ENCODE measurements at places on chromosomes 13 and 19.
A peak's percentile ranks its signal among the peaks of the same experiment; 100 is the strongest.

- DNase-seq: no peak
Observed at GRCh38 chr13:46373623-46374022, 13.4 kb downstream of the RUBCNL start.

GRCh38 chr19:4182084-4182810 is at the start of the genes ANKRD24 and SIRT6:
TSS of gene ANKRD24 (plus strand) at chr19:4182689. CDS start at chr19:4186426, 3,737 bp downstream.
TSS of gene SIRT6 (minus strand) at chr19:4182563. CDS start at chr19:4182539, 24 bp downstream.
- DNase-seq: peak; percentile 97

DNA sequence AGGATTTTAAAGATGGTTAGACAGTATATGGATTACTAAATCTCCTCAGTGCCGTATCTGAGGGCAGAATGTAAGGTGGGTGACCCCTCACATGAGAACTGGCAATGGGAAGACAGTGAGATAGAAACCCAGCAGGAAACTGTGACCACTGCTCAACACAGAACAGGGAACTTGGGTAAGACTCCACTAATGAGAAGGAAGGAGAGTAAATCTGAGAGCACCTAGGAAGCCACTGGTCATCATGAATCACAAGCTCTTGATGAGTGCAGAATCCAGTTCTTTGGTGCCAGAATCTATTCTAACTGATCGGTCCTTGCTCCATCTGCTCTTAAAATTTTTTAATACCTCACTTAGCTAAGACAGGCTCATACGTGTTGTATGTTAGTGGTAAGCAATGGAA is 261.8 kb downstream of the KLF12 start:
- DNase-seq: no peak

DNA sequence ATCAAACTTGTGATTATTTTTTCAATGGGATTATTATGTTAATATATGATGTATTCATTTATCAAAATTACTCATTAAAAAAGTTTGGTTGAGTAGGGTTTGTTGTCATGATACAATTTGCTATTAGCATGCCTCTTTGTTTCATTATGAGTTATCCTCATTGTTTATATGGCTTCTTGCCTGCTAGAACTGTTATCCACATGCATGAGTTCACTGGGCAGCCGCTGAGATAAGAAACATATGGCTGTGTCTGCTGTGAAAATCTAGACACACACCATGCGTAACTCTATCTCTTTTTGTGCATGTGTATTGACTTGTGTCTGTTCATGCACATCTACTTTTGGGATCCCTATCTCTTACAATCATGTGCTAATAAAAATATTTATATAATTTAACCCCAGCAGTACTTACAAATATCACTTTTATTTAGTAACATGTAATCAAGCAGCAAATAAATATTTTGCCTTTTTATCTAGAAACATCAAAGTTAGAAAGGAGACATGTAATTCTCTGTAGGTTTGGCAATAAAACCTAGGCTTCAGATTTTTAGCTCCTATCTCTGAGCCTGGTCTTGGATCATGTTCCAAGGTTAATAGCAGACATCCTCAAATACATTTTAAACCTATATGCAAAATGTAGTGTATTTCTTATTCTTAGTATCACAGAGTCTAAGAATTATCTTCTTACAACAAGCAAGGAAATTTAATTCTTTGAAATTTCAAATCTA is 11.2 kb upstream of the KLF12 start:
- DNase-seq: no peak

DNA sequence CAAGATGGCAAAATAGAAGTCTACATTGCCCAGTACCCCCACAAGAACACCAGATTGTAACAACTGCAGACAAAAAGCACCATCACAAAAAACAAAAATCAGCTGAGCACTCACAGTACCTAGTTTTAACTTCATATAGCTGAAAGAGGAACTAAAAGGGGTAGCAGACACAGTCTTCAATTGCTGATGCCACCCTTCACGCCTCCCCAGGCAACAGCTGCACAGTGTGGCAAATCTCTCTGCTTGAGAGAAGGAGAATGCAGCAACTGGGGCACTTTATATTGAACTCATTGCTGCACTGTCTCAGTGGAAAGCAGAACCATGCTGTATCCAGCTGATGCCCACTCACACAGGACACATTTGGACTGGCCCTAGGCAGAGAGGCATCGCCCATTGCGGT is 2714.5 kb upstream of the PCDH20 start:
- DNase-seq: no peak

DNA sequence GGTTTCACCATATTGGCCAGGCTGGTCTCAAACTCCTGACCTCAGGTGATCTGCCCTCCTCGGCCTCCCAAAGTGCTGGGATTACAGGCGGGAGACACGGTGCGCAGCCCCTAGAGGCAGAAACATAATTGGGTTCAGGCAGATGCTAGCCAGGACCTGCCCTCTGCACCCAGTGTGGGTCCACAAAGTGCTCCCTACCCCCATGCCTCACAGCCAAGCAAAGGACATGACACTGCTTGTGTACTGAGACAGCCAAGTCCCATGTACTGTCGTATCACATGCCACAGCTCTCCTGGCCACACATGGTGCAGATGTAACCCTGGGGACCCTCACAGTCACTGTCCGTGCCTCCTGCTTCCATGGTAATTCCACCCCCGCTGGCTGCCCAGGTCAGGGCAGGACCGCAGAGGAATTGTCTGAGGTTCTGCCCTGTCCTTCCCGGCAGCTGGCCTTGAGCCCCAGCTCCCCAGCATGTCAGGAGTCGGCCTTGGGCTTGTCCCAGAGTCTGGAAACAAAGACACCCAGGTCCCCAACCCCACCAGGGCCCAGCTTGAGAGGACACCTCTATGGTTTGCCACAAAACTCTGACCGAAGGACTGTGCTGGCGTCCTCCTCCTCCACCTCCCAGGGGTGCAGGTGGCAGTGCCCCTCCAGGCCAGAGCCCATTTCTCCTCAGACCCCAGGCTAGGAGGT is 7.6 kb downstream of the PRR36 start:
- DNase-seq: no peak

GRCh38 chr13:75907044-75907443 is 270.9 kb downstream of the LMO7 start:
- DNase-seq: no peak

DNA sequence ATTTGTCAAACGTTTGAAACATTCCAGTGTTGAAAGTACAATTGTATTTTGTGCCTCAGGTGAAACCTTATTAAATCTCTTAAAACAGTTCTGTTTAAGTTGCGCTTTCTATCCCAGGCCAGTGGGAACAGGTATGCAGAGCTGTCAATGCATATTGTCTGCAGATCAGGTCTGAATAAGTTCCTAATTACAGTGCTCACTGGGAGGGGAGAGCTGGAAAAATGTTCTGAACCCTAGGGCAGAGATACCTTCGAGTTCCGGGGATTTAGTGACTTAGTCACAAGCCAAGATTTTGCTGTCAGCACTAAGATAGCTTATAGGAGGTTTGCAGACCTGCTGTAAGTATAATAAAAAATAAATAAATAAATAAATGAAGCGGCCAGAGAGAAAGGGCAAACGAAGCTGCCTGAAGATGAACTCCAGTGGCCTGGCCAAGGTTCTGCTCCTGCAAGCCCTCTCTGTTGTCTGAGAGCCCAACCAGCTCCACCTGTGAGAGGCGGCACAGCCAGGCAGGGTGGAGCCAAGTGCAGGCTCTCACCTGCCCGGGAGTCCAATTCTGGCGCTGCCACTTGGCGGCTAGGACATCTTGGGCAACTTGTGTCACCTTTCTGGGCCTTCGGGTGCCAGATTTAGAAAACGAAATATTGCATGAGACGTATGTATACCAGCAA is 97.9 kb upstream of the SLC7A1 start:
- no peak for DNase-seq

GRCh38 chr13:46831588-46832194 is 34.7 kb upstream of the ESD start:
- DNase-seq: peak; percentile 38

DNA sequence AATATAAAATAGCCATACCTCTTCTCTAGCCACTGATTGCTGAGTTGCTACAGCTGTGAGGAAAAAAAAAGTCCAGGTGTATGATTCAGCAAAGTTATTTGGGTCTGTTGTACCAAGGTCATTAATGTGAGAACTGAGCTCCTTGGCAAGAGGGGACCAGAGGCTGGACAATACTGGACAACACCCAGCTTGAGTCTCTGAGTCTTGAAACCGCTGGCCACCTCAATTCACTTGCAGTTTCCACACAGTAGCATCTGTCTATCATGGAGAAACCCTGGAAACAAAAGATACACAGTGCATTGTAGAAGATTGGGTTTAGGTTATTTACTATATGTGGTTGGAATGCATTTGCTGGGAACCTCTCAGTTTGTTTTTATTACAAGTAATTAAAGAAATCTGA is 60.4 kb downstream of the WDFY2 start:
- no peak for DNase-seq

DNA sequence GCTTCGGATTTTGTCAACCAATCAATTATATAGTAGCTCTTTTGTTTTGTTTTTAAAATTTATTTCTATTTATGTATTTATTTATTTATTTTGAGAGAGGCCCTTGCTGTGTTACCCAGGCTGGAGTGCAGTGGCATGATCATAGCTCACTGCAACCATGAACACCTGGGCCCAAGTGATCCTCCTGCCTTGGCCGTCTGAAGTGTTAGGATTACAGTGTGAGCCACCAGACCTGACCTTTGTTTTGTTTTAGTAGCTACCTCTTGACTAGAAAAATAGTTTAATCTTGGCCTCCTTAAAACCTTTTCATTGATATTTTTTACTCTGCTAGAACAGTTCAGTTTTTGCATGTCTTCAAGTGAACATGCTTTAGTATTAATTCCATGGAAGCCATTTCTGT is 15.1 kb downstream of the GARRE1 start:
- DNase-seq: no peak

GRCh38 chr13:37716420-37717195 is 118.0 kb upstream of the POSTN start:
- no peak for DNase-seq

All from stimulated activated CD4-positive, alpha-beta T cell treated with anti-CD3 and anti-CD28 coated beads, Interleukin-15, amount 100 ng/mL, for 24 hours (primary cell).